ENCODE measurements at places on chromosomes 13 and 19.

DNA sequence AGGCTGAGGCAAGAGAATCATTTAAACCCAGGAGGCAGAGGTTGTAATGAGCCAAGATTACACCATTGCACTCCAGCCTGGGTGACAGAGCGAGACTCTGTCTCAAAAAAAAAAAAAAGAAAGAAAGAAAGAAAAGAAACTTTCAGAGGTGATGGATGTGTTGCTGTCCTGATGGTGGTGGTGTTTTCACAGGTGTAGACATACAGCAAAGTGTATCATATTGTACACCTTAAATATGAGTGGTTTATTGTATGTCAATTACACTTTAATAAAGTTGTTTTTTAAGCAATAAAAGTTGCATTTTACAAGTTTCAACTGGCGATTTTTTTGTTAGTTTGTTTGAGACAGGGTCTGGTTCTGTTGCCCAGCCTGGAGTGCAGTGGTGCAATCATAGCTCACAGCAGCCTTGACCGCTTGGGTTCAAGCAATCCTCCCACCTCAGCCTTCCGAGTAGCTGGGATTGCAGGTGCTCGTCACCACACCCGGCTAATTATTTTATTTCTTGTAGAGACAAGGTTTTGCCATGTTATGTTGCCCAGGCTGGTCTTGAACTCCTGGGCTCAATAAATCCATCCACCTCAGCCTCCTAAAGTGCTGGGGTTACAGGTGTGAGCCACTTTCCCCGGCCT is 13.5 kb upstream of the INSR start:
- no peak for DNase-seq

- no peak for DNase-seq
Measured at GRCh38 chr13:23609414-23609760, 39.2 kb downstream of the TNFRSF19 start.

DNA sequence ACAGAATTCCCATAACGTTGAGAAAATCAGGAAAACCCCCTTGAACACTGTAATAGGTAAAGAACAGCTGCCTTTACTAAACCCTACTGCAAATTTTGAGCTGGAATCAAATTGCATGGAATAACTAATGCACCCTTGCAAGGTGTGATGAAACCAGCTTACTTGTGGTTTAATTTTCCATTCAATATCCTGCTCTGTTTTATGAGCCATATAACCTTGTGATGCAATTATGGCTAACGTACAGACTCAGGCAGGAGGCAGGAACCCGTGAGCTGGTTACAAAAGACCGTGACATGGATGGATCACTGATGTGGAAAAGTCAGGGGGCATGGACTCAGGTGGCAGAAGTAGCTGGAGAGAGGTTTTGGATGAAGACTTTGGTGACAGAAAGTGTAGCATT is 438.6 kb downstream of the COG6 start:
- no peak for DNase-seq

- no peak for DNase-seq
Measured at GRCh38 chr19:14848822-14849221, at the start of gene OR7A10. Gene OR7A10, minus strand, starts transcription at chr19:14848922. Its CDS starts 7,045 bp downstream, at chr19:14841877.

DNA sequence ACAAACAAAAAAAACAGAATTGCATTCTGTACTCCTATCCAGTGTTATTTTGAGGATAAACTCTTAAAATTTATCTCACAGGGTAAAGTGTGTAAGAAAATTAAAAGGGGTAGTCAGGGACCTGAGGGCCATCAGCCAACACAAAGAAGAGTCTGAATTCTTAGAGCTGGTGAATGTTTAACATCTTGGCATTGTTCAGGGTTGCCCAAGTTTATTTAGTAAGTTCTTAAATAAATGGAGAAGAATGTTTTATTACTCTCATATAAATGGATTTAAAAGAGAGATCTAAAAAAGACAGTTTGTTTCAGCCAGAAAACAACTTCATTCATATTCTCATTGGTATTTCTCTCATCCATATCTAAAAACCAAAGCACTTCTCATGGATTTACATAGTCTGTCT is 171.7 kb downstream of the LACC1 start:
- DNase-seq = no peak

- DNase-seq = no peak
Measured at GRCh38 chr13:97307882-97308624, 85.9 kb downstream of the MBNL2 start.

- DNase-seq = no peak
Measured at GRCh38 chr13:65347420-65348030, 1882.6 kb downstream of the PCDH9 start.

DNA sequence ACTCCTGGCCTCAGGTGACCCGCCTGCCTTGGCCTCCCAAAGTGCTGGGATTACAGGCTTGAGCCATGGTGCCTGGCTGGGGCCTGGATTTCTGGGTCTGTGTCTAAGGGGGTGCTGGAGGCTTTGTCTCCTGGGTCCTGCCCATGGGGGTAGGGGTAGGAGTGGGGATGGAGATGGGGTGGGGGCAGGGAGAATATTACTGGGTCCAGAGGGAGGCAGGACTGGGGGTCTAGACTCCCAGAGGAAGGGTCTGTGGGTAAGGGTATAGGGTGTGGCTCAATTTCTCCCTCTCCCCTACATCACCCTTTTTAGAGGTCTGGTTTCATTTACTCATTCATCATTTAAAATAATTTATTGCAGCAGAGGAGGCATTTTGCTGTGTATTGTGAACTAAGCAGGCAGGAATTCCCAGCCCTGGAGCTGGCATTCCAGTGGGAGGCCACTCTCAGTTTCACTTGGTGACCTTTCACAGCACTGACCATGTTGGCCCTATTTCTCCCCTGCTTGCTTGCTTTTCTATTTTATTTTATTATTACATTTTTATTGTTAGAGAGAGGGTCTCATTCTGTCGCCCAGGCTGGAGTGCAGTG is 810 bp upstream of the NFKBID start:
- DNase-seq = no peak

GRCh38 chr19:43688059-43688701 is 18.2 kb upstream of the PLAUR start:
- no peak for DNase-seq

DNA sequence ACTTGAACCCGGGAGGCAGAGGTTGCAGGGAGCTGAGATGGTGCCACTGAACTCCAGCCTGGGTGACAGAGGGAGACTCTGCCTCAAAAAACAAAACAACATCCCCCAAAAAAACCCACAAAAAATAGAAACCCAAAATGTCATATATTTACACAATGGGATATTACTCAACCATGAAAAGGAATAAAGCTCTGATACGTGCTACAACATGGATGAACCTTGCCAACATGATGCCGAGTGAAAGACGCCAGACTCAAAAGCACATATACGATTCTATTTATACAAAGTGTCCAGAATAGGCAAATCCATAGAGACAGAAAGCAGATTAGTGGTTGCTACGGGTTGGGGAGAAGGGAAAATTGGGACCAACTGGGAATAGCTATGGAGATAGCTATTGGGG is 2.1 kb upstream of the TPRX1 start:
- no peak for DNase-seq

GRCh38 chr13:92727118-92727517 is 499.5 kb upstream of the GPC6 start:
- DNase-seq = no peak

- DNase-seq = no peak
Measured at GRCh38 chr13:81048026-81048461, 707.1 kb upstream of the SPRY2 start.

DNA sequence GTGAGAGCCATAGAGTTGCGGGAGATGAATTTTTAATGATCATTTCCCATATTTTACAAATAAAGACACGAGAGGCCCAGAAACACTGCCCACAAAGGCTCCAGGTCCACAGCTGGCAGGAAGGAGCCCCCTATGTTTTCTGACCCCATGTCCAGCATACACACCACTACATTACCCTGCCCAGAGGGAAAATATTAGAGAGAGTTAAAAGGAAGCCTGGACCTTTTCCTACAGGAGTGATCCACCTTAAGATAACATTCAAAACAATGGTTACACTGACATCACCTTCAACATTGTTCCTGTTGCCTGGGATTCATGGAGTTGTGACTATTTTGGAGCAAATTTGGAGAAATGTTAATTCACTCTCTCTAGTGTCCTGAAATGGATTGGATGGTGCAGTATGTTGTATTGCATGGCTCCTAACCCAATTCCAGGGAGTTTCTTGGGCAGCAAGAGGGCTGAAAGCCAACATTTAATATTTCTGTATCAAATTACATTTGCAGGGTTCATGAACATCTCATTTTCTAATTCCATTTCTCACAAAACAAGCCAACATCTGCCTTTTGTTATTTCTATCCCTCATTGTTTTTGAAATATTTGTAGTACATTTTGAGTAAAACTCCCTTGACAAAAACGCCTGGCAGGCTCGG is 172.5 kb downstream of the DLEU7 start:
- DNase-seq = no peak

DNA sequence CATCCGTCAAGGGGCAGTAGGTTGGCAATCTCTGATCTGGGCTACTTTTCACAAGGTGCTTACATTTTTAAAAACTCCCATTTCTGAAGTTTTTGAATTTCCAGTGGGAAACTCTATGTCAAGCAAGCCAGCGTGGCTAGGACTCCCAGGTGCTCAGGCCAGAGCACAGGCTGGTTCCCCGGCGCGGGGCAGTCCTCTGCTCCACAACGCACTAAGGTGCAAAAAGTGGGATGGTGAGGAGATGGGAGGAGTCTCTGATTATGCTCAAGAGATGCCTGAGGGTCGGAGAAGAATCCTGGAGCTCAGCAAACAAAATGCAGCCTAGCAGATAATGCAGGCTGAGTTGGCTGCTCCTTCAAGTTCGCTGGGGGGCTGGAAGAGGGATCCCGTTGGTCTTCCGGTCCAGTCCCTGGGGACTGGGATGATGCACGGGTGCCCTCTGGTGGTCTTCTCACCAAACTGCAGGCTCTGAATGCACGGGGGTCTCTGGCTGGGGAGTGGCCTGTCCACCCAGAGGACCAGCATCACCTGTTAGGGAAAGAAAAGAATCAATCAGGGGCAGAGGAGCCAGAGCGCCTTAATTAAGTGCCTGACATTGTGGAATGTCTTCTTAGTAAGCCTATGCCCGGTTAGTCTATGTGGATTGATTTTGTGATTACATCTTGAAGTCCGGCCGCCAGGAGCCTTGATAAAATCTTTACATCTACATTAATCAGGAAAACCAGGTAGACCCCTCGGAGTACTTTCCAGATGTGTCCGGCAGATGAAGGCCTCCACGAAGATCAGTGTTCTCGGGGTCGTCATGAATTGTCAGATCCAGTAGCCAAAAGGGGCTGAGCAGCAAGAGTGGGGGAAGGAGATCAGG is 244.4 kb upstream of the MAB21L1 start:
- DNase-seq = no peak

GRCh38 chr13:44583137-44583536 is 7.0 kb upstream of the TSC22D1 start:
- no peak for DNase-seq

- DNase-seq = no peak
Measured at GRCh38 chr13:96551546-96551945, 442.7 kb downstream of the OXGR1 start.

- DNase-seq = no peak
Measured at GRCh38 chr19:51735759-51736449, 12.1 kb upstream of the HAS1 start.

GRCh38 chr13:36431204-36432105 is 840 bp upstream of the CCNA1 start:
- no peak for DNase-seq

GRCh38 chr19:49441210-49441959 is at the start of gene SLC17A7:
Gene SLC17A7, minus strand, starts transcription at chr19:49441527. Its CDS starts 148 bp downstream, at chr19:49441379.
- DNase-seq = peak; percentile 40

DNA sequence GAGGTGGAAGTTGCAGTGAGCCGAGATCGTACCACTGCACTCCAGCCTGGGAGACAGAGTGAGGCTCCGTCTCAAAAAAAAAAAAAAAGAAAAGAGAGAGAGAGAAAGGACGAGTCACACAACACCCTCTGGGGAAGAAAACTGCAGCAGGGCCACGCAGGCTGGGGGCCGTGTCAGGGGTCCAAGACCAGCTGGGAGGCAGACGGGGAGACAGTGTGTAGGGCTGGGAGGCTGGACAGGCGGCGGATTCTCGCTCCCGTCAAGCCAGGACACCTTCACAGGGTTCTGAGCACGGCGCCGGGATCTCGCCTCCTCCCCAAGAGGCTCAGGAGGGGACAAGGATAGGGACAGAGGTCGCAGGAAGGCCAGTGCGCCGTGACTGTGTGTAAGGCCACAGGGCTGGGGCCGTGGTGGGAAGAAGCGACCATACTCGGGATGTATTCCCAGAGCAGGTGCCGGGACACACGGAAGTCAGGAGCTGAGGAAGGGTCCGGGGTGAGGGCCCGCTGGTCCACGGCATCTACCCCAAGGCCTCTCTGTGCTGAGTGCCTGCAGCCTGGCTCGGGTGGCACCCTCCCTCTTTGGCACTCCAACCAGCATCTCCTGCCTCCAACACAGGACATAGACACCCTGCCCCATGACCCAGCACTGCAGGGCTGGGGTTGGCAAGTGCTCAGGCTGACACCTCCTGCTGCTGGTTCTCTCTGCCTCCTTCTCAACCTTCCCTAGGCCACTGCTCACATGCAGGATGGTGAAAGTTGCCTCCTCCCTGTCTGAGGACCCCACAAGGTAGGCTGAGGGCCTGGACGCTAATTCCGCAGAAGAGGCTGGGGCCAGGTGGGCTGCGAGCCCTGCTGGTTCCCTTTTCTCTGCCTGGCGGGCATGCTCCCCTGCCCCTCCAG is 21.2 kb downstream of the ZNF787 start:
- DNase-seq = no peak

DNA sequence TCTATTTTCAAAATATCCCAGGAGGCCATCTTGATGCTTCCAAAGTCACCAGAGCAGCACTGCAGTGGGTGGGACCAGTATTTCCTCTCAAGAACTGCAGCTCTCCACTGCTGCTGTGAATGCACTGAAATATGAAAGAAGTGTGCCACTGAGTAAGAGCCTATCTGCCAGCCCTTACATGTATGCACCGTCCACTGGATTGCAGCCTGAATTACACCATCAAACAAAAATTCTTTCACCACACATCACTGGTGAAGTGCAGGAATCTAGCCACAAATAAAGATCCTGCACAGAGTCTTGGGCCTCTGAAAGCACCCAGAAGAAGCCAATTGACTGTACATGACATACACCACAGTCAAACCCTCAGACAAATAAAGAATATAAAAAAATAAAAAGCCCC is 249.0 kb downstream of the LHFPL6 start:
- no peak for DNase-seq

DNA sequence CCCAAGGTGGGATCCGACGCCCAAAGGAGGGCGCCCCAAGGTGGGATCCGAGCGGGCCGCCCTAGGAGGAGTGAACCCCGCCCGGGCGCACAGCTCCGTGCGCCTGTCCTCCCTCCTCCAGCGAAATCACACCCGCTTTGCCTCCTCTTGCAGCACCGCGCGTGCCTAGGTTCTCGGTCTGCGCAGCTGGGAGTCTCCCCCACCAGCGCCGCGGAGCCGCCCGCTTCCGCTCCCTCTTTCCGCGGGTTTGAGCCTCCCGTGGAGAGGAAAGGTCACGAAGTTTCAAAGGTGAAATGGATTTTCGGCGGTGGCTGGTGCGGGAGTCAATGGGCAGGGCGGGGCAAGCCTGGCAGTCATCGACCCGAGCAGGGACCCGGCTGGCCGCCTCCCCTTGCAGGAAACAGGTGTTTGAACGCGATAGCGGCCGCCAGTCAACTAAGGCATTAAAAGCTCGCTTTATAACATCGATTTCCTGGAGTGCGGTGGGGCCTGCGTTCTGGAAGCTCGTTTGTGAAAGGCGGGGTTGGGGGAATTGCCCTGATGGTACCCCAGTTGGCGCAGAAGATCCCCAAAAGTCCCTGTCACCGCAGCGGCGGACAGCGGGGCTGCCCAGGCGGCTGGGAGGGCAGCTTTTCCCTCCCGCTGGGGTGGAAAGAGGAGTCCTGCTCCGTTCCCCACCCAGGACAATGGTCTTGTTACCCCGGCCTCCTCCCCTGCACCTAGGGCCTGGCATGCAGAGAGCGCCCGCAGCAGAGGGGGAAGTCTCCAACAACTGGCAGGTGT is 9.0 kb upstream of the SOX1 start:
- DNase-seq = no peak

- no peak for DNase-seq
Measured at GRCh38 chr19:29663861-29664752, 1.2 kb upstream of the PLEKHF1 start.
